Liver (tissue), 10 donors: ENCODE measurements at places on chromosomes 2 and 18. TPM values are rescaled to one million over a fixed set of nuclear protein-coding genes. Genes with fewer than 3 reads are reported as not detected.

COL4A3 gene
- total RNA-seq = 2.3 TPM

TMEM17 gene
- total RNA-seq = 0.70 TPM

NHEJ1 gene
- total RNA-seq = 11.8 TPM

SAG gene
- total RNA-seq = not detected

CHRNA1 gene
- total RNA-seq = not detected

SH3BP4 gene
- total RNA-seq = 4.1 TPM

RAB27B gene
- total RNA-seq = 0.33 TPM

HNRNPA3 gene
- total RNA-seq = 41.5 TPM

OTOS gene
- total RNA-seq = not detected

GRCh38 chr18:2916184-2916583 is 69.4 kb downstream of the EMILIN2 start:
- H3K36me3 ChIP-seq = peaks cover 75% of the 10 kb centered on the region
- no peaks in the 10 kb centered on the region for H3K4me1 ChIP-seq
- peak; percentile 22 for DNase-seq
- no peak overlapping the region for H3K4me3 ChIP-seq
- no peak overlapping the region for H3K27ac ChIP-seq

GRCh38 chr2:62147610-62148301 is 48.2 kb upstream of the B3GNT2 start:
- H3K36me3 ChIP-seq = no peaks in the 10 kb centered on the region
- H3K4me1 ChIP-seq = no peaks in the 10 kb centered on the region
- DNase-seq = no peak
- no peak overlapping the region for H3K27ac ChIP-seq

DNA sequence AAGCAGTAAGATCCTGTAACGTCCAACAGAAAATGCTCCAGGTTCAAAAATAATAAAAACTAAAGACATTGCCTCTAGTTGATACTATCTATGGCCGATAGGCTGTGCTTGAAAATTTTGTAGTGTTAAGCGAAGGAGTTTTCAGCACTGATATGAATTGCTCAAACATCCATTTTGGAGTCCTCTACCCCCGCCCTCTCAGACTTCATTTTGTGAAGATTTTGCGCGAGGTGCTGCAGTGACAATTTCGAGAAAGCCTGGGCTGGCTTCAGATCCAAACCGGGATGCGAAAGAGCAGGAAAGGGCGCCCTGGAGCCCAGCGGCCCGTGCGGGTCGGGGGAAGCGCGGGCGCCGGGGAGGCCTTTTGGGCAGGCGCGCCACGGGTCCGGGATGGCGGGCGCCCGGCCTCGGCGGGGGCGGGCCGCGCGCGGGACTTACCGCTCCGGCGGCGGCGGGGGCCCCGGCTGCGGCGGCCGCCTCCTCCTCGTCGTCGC is 1.8 kb downstream of the SP3 start:
- peaks cover 3% of the 10 kb centered on the region for H3K4me1 ChIP-seq
- no peaks in the 10 kb centered on the region for H3K27me3 ChIP-seq
- H3K27ac ChIP-seq = peak overlapping the region; percentile 100

- H3K36me3 ChIP-seq = no peaks in the 10 kb centered on the region
- no peaks in the 10 kb centered on the region for H3K27me3 ChIP-seq
- DNase-seq = no peak
- H3K4me1 ChIP-seq = peaks cover 6% of the 10 kb centered on the region
These were observed 42.0 kb downstream of the MCFD2 start for GRCh38 chr2:46873604-46874068.

GRCh38 chr2:64700133-64700809 is 46.6 kb upstream of the SERTAD2 start:
- no peak for DNase-seq
- H3K27me3 ChIP-seq = no peaks in the 10 kb centered on the region
- no peak overlapping the region for H3K27ac ChIP-seq
- H3K4me3 ChIP-seq = no peak overlapping the region

GRCh38 chr2:25418944-25419677 is 77.4 kb upstream of the DNMT3A start:
- H3K4me3 ChIP-seq = no peak overlapping the region
- DNase-seq = no peak
- peaks cover 9% of the 10 kb centered on the region for H3K4me1 ChIP-seq
- no peaks in the 10 kb centered on the region for H3K27me3 ChIP-seq

- no peaks in the 10 kb centered on the region for H3K27me3 ChIP-seq
- DNase-seq = no peak
- no peak overlapping the region for H3K4me3 ChIP-seq
- H3K4me1 ChIP-seq = no peaks in the 10 kb centered on the region
- H3K36me3 ChIP-seq = no peaks in the 10 kb centered on the region
These were observed 305.7 kb upstream of the PKDCC start for GRCh38 chr2:41741951-41742595.

DNA sequence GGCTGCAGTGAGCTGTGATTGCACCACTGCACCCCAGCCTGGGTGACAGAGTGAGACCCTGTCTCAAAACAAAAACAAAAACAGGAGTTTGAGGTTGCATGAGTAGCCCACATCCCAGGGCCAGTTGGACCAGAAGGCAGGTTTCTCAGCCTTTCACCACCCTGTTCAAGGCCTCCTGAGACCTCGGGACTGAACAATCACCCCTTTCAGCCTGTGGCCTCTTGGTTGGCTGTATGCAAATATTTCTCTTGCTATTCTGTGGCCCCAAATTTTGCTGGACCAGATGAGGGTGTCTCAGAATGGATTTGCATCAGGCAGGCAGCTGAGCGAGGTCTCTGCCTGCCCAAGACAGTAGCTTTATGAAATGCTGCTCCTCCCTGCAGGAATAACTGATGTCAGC is 56.9 kb downstream of the DPYSL5 start:
- H3K4me3 ChIP-seq = no peak overlapping the region
- H3K27ac ChIP-seq = no peak overlapping the region
- no peaks in the 10 kb centered on the region for H3K4me1 ChIP-seq
- H3K36me3 ChIP-seq = no peaks in the 10 kb centered on the region
- H3K27me3 ChIP-seq = no peaks in the 10 kb centered on the region

GRCh38 chr2:75100011-75100800 is 99.1 kb downstream of the TACR1 start:
- H3K27me3 ChIP-seq = no peaks in the 10 kb centered on the region
- H3K27ac ChIP-seq = no peak overlapping the region
- H3K36me3 ChIP-seq = no peaks in the 10 kb centered on the region
- H3K4me1 ChIP-seq = no peaks in the 10 kb centered on the region
- no peak overlapping the region for H3K4me3 ChIP-seq

GRCh38 chr2:142734231-142734630 is 143.2 kb upstream of the KYNU start:
- no peak overlapping the region for H3K4me3 ChIP-seq
- no peaks in the 10 kb centered on the region for H3K36me3 ChIP-seq
- no peak overlapping the region for H3K27ac ChIP-seq
- no peaks in the 10 kb centered on the region for H3K27me3 ChIP-seq

GRCh38 chr18:2396162-2396505 is 175.2 kb downstream of the METTL4 start:
- H3K27me3 ChIP-seq = no peaks in the 10 kb centered on the region
- no peak overlapping the region for H3K27ac ChIP-seq
- H3K36me3 ChIP-seq = no peaks in the 10 kb centered on the region
- H3K4me3 ChIP-seq = no peak overlapping the region
- H3K4me1 ChIP-seq = no peaks in the 10 kb centered on the region
- no peak for DNase-seq

DNA sequence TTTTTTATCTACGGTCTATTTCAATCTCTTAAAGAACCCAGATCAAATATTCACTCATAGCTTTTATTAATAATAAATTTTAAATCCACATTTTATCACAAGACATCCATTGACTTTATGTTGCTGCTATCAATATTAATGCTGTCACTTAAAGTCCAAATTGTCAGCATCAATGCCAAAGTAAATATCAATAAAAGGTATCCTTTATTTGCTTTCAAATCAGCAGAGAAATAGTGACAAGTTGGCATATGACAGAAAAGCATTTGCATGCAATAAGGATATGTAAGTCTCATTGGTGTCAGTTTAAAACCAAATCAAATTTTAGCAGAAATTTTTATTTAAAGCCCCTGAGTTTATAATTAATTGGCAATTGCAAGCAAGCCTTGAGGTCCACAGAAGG is 775.4 kb downstream of the ADCYAP1 start:
- no peaks in the 10 kb centered on the region for H3K36me3 ChIP-seq
- H3K27ac ChIP-seq = no peak overlapping the region
- no peak for DNase-seq
- H3K4me3 ChIP-seq = no peak overlapping the region

GRCh38 chr2:207632575-207633493 is 7.6 kb upstream of the METTL21A start:
- no peak overlapping the region for H3K27ac ChIP-seq
- peaks cover 6% of the 10 kb centered on the region for H3K4me1 ChIP-seq
- H3K4me3 ChIP-seq = no peak overlapping the region
- no peaks in the 10 kb centered on the region for H3K36me3 ChIP-seq

DNA sequence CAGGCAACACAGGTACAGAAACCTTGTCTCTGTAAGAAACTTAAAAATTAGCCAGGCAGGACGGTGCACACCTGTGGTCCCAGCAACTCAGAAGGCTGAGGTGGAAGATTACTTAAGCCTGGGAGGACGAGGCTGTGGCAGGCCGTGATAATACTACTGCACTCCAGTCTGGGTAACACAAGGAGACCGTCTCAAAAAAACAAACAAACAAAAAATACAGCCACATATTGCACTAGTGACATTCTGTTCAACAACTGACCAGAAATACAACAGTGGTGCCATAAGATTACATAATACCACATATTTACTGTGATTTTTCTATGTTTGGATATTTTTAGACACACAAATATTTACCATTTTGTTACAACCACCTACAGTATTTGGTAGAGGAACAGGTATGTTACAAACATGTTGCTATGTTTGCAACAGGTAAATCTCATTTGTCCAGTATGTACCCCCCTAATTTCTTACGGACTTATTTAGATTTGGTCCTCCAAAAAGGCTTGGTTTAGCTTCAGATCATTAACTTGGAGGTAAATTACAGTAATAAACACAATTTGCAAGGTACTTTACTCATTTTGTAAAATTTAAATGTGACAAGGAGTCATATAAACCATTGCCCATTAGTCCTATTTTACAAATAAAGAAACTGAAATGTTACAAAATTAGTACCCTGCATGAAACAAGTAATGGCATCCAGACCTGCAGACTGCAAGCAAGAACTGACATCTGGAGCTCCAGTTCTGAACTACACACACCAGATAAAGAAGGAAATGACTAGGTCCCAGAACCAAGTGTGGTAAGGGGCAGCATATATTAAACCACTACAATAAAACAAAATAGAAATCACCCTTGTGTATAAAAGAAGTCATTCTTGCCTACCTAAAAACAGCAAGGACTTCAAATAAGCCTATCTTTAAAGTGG is 36.8 kb downstream of the TRIP12 start:
- no peak overlapping the region for H3K27ac ChIP-seq
- peaks cover 15% of the 10 kb centered on the region for H3K4me1 ChIP-seq
- DNase-seq = no peak
- H3K27me3 ChIP-seq = no peaks in the 10 kb centered on the region

DNA sequence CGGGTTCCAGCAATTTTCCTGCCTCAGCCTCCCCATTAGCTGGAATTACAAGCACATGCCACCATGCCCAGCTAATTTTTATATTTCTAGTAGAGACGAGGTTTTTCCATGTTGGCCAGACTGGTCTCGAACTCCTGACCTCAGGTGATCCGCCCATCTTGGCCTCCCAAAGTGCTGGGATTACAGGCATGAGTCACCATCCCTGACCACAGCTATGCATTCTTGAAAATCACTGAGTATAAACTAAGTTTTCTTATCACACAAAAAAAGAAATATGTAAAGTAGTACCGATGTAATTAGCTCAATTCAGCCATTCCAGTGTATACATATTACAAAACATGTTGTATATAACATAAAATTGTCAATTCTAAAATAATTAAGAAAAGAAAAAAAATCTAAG is 232.7 kb downstream of the MBD2 start:
- H3K27me3 ChIP-seq = no peaks in the 10 kb centered on the region
- no peaks in the 10 kb centered on the region for H3K36me3 ChIP-seq
- no peaks in the 10 kb centered on the region for H3K4me1 ChIP-seq
- no peak overlapping the region for H3K4me3 ChIP-seq

- no peaks in the 10 kb centered on the region for H3K27me3 ChIP-seq
- peak; percentile 67 for DNase-seq
- peaks cover 1% of the 10 kb centered on the region for H3K36me3 ChIP-seq
- H3K4me3 ChIP-seq = no peak overlapping the region
- H3K27ac ChIP-seq = peak overlapping the region; percentile 92
These were observed 9.5 kb downstream of the INPP1 start for GRCh38 chr2:190352668-190353536.
